ENCODE measurements at places on chromosomes 16 and 17. TPM values are rescaled to one million over a fixed set of nuclear protein-coding genes. Genes with fewer than 3 reads are reported as not detected.

GRCh38 chr16:19130852-19131824 lies 17.4 kb downstream of the ITPRIPL2 start:
- peak; percentile 43 for DNase-seq

LLGL1 gene
- total RNA-seq, result 52.2 TPM

GRCh38 chr17:31919802-31920525 lies 16.8 kb upstream of the SUZ12 start:
- no peak for DNase-seq

DNA sequence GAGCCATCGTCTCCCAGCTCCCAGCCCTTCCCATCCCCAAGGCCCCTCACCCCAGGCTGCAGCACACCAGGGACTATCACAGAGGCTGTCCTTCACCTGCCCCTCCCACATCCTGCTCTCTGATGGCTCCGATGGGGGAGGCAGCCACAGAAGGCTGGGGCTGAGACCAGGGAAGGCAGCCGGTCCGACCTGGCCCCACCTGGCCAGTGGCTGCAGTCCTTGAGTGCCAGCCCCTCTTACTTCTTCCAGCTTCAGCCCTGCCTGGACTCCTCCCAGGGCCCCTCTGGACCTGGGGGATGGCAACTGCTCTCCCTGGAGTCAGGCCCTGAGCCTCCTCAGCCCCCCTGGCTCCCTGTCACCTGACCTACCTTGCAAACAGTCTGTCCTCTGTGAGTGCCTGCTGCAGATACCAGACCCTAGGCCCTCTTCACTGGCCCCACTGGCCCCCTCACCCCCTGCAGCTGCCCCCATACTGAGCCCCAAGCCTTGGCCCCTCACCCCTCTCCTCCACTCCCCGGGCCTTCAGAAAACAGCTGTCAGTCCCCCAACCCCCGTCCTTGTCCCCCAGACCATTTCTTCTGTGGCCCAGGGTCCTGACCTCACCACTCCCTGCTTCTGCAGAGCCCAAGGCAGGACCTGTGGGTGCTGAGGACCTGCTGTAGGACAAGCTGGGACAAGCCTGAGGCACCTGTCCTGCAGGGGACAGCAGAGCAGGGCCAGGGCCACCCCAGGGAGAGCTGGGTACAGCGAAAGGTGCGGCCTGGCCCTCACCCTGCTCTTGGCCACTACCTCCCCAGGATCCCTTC lies 12.6 kb upstream of the SRRM2 start:
- DNase-seq, result no peak

DNA sequence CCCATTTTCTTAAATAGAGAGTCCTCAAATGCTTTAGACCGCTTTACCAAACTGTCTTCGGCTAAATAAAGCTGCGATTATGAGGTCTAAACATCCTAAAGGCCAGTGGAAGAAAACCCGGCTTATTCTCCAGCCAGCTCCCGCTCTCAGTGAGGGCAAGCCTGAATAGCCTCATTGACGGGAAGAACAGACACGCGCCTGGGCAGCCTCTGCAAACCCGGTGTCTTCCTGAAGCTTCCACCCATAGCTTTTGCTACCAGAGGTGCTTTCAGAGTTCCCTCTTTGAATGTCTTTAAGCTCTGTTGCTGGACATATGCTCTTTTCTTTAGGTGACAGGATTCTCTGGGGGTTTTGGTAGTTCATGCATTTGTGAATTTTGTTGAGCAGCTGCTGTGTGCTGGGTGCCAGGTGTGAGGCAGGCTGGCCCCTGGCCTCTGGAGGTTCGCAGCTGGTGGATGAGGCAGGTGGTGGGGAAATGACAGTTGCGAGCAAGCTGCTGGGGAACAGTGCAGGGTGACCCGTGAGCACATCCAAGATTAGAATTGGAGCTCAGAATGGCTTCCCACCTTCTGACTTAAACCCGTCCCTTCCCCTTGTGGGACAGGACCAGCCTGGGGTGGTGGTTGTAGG lies 44.7 kb downstream of the CRISPLD2 start:
- DNase-seq, result no peak

DNA sequence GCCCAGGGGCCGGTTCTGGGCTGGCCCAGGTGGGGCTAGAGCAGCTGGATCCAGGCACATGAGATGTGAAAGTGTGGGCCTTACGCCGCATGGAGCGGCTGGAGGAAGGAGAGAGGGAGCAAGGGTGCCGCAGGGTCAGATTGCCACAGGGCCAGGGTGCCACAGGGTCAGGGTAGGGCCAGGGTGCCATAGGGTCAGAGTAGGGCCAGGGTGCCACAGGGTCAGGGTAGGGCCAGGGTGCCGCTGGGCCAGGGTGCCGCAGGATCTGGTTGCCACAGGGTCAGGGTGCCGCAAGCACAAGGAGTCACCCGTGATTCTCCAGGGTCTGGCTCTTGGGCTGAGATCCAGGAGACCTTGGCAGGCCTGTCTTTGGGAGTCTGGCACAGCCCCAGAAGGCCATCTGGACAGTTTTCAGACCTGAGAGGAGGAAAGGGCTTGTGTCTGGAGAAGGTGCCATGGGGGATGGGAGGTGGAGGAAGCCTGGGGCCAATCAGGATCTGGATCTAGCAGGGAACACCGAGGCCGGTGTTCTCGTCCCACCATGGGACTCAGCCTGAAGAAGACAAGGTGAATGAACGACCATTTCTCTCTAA lies 13.1 kb upstream of the LASP1NB start:
- DNase-seq, result peak; percentile 84

GRCh38 chr17:31488982-31489294 lies 97.5 kb downstream of the RAB11FIP4 start:
- DNase-seq, result no peak

DNA sequence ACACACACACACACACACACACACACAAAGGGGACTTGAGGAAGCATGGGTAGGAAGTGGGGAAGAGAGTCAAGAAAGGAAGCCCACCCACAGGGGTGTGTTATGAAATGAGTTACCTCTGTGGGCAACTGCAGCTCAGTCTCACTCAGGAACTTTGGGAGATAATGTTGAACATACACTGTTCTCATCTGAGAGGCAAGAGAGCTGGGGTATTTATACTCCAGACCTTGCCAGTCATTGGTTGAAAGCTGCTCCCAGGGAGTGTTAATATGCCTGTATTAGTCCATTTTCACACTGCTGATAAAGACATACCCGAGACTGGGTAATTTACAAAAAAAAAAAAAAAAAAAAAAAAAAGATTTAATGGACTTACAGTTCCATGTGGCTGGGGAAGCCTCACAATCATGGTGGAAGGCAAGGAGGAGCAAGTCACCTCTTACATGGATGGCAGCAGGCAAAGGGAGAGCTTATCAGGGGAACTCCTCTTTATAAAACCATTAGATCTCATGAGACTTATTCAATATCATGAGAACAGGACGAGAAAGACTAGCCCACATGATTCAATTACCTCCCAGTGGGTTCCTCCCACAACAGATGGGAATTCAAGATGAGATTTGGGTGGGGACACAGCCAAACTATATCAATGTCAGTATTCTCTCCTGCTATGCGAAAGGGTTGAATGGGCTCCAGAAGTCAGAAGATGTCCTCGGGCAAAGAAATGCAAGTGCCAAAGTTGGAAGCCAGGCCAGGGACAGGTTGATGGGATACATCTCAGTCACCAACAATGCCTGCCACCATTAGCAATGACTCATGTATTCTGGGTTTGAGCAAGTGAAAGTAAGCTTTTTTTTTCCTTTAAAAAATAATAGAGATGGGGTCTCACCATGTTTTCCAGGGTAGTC lies 270.5 kb downstream of the MRTFB start:
- DNase-seq, result no peak

Measured in adrenal gland (tissue), 19 donors.